SJCRH30 (cell line): ENCODE measurements at places on chromosomes 6 and 20. TPM values are rescaled to one million over a fixed set of nuclear protein-coding genes. Genes with fewer than 3 reads are reported as not detected.
A peak's percentile ranks its signal among the peaks of the same experiment; 100 is the strongest.

The EPB41L1 gene
- total RNA-seq: 6.7 and 8.0 TPM in 2 replicates

The MAS1 gene
- total RNA-seq: 0.04 TPM in 1 of 2 replicates, not detected in the other

The SIRPB1 gene
- total RNA-seq: not detected in 2 replicates

The PPP1R11 gene
- total RNA-seq: 43.5 and 43.9 TPM in 2 replicates

The SPACA1 gene
- total RNA-seq: not detected in 2 replicates

The OLIG3 gene
- total RNA-seq: not detected in 2 replicates

The THEMIS gene
- 0.02 TPM in 1 of 2 replicates, not detected in the other for total RNA-seq

The LIN28B gene
- total RNA-seq: 20.3 and 22.4 TPM in 2 replicates

The TCP11 gene
- total RNA-seq: not detected in 2 replicates

The KCNS1 gene
- total RNA-seq: not detected in 2 replicates

DNA sequence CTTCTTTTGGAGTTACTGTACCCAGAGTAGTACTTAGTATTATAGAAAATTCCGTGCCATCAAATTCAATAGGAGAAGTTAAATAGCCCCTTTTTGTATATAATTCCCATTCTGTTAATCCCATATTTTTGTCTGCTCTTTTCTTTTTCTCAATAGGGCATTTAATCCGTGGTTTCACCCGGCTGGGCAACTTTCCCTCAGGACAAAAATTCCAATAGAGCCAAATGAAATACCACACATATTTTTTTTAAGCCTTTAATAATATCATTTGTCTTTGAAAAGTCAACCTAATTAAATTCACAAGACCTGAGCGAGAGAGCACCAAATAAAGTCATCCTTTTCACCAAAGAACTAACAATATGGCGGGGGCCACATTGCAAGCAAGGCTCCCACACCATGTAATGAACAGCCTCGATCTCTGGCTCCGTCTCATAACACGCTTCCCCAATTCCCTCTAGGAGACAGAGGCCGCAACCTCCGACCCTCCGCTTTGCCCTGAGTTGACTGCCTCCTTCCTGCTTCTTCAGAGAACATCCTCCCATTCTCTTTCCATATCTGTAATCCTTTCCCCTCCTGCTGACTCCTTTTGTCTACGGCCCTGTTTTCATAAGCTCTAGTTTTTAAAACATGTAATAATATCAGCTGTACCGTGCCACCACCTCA lies 13.6 kb downstream of the NHSL1 start:
- DNase-seq: peak; percentile 10

- no peak for DNase-seq
Measured at GRCh38 chr6:89190741-89191140, 26.4 kb downstream of the GABRR1 start.

DNA sequence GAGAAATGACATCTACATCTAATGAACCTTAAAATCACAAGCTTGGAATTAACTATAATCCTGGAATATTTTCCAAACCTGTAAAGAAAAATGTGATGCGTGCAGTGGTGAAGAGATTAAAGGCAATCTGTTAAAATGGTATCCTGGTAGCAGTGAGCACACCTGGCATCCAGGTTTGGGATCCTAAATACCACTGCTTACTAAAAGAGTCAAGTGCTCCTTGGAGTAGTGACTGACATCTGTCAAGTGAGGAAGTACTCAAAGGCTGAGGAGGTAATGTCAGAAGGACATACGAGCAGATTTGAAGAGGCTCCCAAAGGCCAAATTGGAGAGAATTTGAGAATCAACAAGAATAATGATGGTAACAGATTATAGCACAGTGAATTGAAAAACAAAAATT lies 32.8 kb downstream of the PCMT1 start:
- no peak for DNase-seq

- DNase-seq: peak; percentile 50
Measured at GRCh38 chr20:62282877-62283503, 19.8 kb upstream of the ADRM1 start.

DNA sequence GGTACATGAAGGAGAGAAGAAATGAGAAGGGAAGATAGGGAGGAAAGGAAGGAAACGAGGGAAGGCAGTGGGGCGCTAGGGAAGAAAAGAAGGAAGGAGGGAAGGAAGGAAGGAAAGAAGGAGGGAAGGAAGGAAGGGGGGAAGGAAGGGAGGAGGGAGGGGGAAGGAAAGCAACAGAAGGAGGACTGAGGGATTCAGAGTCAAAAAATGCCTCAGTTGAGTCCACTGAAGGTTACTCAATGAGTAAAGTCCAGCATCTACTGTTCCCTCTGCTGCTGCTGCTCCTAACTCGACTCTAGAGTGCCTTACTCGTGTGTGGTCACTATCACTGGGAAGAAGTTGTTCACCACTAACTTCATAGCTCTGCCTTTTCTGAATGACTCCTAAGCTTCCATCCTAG lies 33.8 kb downstream of the PHACTR1 start:
- DNase-seq: no peak

- no peak for DNase-seq
Measured at GRCh38 chr20:35296101-35296554, 3.9 kb upstream of the FAM83C start.

DNA sequence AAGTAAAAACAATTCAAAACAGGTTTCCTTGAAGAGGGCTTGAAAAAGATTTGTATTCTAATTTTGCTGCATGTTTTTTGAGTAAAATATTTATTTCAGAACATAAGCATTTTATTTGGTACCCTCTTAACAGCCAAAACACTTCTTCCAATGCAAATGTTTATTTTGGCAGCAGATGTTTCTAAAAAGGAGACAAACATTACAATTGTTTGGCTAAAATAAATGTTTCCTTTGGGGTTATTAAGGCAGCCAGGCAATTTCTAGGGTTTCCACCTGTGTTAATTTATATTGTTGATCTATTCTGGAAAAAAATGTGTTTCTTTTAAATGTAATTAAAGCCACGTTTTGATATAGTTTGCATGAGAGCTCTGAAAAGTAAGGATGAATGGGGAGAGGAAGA lies 56.6 kb downstream of the ARID1B start:
- no peak for DNase-seq

- DNase-seq: no peak
Measured at GRCh38 chr6:61044011-61044410, 1242.0 kb downstream of the KHDRBS2 start.

GRCh38 chr20:40331807-40332560 lies 357.1 kb downstream of the MAFB start:
- no peak for DNase-seq

GRCh38 chr6:71197267-71197666 lies 91.3 kb upstream of the OGFRL1 start:
- DNase-seq: no peak

DNA sequence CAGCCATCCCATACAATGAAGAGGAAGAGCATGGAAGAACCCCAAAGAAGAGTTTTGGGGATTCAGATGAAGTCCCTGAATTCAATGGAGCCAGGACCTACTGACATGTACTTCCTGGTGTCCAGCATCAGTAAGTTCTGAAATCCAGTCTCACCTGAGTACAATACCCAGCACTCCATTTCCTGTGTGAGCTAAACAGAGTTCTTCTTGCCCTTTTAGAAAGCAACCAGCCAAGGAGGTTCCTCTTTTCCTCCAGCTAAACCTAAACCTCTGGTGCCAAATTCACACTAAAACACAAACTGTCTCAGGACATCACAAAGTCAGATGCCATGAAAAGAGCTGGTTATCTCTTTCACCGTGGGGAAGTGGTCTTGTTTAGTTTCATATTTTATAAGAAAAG lies 71.5 kb downstream of the PKHD1 start:
- DNase-seq: no peak

- DNase-seq: no peak
Measured at GRCh38 chr6:170388113-170388512, 81.6 kb downstream of the FAM120B start.

DNA sequence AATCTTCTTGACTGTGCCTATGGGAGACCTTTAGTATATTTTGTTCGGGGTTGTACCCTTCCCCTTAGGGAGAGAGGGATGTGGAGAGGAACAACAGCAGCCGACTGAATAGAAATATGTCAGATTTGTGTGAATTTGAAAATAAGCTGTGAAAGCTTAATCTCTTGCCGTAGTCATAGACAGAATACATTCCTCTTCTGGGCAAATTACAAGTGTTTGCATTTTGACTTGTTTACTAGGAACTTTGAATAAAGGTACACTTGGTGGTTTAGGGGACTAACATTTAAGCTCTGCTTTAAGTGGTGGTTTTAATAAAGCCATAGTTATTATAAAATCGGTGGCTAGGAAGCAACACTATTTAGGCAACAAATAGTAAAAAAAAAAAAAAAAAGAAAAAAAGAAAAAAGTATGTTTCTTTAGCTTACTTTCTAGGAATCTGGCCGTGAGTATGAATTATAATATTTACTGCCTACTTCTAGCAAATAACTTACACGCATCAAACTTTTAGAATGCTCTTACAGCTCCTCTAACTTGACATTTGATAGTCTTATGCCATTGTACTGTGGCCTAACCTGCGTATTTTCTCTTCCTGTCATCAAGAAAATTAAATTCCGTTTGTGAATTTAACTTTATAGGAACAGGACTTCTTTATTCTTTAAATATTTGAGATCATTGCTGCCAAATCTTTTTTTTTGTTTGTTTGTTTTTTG lies 65.1 kb downstream of the ZBTB2 start:
- no peak for DNase-seq

DNA sequence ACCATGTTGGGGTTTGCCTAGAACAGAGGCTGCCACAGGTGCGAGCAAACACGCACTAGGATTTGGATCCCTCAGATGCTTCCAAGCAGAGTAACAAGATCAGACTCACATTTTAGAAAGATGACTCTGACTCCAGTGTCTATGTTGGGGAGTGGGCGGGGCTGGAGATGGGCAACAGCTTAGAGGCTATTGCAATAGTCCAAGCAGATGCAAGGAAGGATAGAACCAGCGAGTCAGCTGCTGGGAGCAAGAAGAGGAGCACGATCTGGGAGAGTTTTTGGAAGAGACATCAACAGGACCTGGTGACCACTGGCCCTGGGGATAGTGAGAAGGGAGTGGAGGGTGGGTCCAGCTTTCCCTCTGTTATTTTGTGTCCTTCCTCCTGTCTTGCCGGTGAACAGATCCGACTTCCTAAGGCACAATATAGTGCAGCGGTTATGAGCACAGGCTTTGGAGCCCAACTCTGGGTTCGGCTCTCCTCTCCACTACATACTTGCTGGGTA lies 52.7 kb downstream of the FGD2 start:
- DNase-seq: peak; percentile 23

DNA sequence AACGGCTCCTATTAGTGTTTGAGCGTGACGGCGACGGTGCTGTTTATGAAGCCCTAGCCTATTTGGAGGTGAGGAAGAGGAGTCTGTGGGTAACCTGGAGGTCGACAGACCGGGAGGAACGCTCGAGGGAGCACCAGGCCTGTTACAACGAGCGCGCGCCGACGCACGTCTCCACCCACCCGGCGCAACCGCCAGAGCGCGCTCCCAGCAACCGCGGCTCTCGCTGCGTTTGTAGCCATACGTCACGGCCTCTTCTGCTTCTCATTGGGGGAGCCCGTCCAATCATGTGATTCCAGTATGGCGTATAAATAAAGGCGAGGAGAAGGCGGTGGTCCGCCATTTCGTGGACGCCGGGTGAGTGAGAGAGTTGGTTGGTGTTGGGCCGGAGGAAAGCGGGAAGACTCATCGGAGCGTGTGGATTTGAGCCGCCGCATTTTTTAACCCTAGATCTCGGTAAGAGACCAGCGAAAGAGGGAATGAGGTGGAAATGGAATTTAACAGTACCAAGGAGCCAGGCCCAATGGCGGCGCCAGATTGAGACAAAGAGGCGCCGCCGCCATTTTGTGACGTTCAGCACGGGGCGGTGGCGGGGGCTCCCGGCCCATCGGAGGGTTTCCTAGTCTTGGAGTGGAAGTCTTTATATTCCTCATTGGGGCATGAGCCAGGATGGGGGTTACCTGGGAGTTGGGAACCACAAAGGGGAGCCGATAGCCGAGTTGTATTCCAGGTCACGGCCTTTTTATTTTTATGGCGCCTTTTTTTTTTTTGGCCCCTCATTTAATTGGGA lies at the start of gene SRSF3:
Gene SRSF3 (plus strand): TSS at position 334 of the 787 bp plus-strand sequence. CDS start 2,401 bp downstream, outside the sequence.
- DNase-seq: peak; percentile 98

DNA sequence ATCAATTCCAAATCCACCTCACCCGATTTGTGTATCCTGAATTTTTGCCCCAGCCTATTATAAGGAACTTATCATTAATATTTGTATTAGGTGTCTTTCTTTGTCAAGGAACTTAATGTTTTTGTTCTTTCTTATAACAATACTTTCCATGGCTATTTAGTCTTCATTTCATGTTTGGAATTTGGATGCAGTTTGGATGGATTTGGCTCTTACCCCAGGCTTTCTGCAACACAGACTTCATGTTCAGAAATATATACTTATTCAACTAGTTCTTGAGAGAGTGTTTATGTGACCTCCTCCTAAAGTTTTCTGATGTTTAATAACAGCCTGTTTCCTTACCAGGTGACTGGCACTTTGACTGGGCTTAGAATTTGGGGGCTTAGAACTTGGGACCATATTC lies 35.9 kb upstream of the TOX2 start:
- no peak for DNase-seq
